Gastroesophageal sphincter (tissue), 4 donors: ENCODE measurements at places on chromosomes 12 and 14.
A peak's percentile ranks its signal among the peaks of the same experiment; 100 is the strongest.

DNA sequence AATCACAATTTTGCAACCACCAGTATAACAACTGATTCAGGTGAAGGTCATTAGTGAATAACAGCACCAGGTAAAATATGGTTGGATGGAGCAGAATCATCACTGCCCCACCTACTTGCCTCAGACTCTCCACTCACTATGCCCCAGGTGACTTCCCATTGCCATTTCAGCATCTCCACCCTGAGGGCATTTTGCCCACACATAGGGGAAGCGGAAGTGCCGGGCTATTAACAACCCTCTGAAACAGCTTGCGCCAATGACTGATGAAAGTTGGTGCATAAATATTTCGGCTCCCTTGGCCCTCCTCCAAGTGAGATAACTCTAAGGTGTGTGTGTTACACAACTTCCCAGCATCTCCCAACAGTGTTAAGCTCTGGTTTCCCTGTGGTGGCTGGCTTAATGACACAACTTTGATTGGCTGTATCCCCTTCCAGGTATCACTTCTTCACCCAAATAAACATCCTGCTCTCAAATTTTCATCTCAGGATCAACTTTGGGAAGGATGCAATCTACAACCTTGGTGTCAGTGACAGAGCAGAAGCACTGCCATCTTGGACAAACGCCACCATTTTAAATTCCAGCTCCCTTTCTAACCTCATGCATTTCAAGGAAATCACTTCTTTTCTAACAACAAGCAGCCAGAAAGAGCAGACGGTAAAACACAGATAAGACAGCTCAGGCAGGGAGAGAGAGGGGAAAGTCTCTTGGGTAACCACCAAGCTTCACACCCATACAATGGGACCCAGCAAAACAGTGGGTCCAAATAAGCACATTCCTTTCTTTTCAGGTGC is 73.6 kb upstream of the PPP2R5C start:
- no peak for ATAC-seq

DNA sequence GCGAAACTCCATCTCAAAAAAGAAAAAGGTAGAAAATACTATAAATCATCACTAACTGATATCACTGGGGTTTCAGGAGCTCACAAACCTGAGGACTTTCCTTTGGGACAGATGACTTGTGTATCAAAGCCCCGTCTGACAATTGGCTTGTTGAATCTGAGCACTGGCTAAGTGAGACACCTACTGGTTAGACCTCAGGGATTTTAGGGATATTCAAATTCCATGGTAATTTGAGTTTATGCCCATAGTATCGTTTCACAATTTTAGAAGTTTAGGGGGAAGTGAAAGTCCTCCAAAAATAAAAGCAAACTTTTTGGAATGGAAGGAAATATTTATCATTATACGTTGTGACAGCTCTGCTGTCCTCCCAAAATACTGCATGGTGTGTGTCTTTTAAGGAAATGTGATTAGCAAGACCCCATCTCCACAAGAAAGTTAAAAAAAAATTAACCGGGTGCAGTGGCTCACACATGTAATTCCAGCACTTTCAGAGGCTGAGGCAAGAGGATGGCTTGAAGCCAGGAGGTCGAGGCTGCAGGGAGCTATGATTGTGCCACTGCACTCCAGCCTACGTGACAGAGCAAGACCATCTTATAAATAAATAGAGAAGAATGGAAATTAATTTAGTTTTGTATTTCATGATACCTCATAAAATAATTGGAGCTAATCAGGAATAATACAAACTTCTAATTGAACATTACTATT is 49.2 kb downstream of the FBXL14 start:
- peak; percentile 50 for ATAC-seq

DNA sequence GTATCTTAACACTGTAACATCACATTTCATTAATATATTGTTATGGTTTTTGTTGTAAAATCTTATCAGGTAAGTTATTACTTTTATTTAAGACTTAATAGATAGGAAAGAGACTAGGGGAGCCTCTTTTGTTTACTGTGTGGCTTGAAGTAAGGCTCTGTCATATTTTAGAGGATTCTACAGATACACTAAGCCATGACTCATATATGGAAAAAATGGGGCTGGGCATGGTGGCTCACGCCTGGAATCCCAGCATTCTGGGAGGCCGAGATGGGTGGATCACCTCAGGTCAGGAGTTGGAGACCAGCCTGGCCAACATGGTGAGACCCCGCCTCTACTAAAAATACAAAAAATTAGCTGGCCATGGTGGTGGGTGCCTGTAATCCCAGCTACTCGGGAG is 23.6 kb upstream of the NPFF start:
- no peak for ATAC-seq

GRCh38 chr14:102900631-102901571 is 21.6 kb upstream of the AMN start:
- ATAC-seq = no peak

DNA sequence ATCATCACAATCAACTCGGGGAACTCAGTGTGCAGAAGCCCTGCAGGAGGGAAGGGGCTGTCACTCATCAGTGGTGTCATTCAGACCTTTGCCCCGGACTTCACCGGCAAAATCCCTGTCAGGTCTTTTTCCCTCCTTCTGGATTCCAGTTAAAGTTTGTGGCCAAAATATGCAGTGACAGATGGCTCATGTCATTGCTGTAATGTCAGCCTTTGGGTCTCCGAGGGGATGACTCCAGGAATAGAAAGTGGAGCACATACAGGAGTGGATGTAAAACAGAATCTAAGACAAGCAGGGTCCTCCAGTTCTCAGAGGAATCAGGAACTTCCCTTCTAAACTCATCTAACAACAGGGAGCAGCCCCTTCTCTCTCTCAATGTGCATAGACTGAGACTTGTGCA is 130.3 kb upstream of the RASSF8 start:
- no peak for ATAC-seq

GRCh38 chr12:80798281-80798680 is 81.6 kb downstream of the MYF5 start:
- no peak for ATAC-seq

DNA sequence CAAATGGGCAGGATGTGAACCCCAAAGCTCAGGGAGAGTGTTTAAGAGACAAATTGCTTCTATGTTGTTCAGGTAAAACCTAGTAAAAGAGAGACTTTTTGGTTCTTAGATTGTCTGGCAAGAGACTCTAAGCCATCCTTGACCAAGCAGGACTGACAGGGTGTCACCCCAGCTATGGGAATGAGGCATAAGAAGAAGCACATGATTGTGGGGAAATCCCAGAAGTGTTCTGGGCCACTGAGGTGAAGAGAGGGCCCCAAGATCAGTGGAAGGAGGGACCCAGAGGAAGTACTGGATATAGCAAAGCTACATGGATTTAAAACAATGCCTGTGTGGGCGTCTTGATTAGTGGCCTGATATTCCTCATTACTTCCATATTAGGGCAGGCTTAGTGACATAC is 99.0 kb downstream of the SAMD4A start:
- ATAC-seq = no peak

- no peak for ATAC-seq
Measured at GRCh38 chr14:87617079-87617478, 375.9 kb downstream of the GALC start.

DNA sequence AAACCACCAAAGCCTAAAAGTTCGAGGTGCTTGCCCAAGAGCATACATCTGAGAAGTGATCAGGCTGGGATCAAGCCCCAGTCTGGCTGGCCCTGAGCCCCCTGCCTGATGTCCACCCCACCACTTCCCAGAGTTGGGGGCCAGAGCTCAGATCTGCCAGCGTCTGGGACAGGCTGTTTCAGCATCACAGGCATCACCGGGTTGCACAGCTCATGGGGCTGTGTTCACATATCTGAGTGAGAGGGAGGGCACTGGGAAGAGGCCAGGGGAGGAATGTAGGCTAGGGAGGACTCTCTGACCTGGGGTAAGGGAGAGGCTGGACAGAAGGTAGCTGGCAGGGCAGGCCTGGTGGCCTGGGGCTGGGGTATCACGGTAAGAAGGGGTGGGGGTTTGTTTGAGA is 6.0 kb downstream of the TGM1 start:
- ATAC-seq = no peak

GRCh38 chr14:93059917-93060545 is 55.7 kb downstream of the ITPK1 start:
- no peak for ATAC-seq

DNA sequence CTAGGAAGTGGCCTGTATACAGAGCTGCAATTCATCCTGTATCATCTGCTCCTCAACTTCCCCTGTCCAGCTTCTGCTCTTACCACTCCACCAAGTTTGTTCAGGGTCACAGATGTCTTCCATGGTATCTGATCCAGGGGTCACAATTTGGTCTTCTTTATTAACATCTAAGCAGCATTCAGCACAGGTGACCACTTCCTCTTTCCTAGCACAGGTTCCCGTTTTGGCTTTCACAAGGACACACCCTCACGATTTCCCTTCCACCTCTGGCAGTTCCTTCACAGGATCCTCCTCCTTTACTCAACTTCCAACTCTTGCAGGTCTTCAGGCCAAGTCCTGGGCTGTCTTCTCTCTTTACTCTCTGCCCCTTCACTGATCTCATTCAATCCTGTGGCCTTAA is 93.6 kb downstream of the TTC7B start:
- ATAC-seq = no peak

DNA sequence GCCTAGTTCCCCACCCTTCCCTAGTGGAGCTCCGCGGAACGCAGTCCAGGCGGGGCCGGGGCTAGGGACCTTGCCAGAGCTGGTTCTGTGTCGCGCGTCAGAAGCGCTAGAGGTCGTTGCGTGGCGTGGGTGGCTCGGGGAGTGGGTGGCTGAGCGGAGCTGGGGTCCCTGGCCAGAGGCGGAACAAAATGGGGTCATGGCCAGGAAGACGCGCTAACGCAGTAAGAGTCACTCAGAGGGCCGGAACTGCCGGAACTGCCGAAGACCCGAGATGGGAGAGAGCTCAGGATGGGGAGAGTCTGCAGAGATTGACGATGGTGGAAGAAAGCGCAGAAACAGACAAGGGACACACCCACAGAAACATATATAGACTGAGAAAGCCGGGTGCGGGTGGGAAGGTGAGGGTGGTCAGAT is 4.8 kb downstream of the DGKA start:
- peak; percentile 15 for ATAC-seq

GRCh38 chr14:37669242-37669641 is 73.8 kb downstream of the TTC6 start:
- no peak for ATAC-seq

- no peak for ATAC-seq
Measured at GRCh38 chr14:72026536-72026935, 94.3 kb downstream of the RGS6 start.

DNA sequence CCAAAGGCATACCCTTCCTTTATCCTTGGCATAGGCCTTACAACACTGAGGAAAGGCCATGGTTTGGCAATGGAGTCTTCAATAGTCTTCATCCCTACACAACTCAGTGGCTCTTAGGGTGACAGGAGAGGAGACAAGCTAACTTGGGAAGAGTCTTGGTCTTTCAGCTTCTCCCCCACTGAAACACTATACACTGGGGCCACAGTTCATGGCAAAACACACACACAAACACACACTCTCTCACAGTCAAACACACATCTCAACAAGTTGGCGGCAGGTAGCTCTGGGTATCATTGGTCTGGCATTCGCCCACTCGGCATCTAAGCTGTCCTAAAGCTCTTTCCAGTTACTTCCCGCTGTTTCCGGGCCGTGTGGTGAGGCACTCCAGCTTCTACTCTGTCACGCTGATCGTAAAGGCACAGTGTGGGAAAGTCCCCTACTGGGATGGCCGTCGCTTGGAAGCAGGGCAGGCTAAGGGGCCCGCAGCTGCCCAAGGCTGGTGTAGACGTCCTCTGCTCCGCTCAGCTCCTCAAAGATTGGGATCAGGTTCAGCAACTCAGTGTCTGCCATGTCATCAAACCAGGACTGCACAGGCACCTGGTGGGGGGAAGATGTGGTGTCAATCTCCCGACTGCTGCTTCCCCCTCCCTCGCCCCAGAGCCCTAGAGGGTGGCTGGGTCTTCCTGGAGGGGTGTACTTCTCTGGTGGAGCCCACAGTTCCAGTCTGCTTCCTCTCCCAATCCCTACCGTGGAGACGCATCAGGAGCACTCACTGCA is 4.8 kb upstream of the AVIL start:
- no peak for ATAC-seq

DNA sequence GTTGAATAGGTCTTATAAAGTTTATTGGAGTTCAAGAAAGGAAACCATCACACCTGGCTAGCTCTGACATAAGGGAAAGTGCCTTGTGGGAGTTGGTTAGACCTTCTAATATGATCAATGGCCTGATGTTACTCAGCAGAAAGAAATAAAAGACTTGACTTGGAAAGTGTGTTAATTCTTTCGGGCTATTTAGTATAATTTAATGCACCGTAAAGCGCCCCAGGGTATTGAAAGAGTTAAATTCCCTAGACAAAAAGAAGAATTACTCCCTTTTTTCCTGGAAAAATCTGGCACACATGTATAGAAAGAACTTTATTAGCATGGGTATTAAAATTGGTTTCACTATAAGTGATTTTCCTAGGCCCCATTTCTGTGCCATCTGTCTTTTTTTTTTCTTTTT is 1125.7 kb upstream of the FLRT2 start:
- no peak for ATAC-seq

DNA sequence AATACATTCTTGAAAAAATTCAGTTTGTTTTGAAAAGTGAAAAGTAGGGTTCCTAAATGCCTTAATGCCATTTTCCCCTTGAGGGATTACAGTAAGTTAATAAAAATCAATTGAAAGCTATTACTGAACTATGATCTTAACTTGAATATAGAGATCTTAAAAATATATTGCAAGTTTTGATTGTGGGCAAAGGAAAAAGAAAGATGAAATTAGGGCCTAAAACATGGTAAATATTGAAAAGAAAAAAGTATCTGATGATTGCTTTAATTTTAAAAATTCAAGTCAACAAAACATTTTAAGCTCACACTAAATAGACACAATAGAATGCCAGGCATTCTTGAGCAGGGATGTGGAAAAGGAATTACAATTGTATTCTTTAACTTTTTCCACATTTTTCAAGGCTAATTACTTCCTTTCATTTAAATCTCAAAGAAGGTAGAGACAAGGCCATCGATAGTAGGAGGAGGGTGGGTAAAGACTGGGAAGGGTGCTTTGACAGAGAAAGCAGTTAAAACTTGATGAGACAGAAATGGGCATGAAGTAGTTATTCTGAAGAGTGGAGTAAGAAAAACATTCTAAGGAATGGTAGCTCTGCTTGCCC is 294.4 kb downstream of the NELL2 start:
- no peak for ATAC-seq
